ENCODE measurements at places on chromosomes 4 and X.
A peak's percentile ranks its signal among the peaks of the same experiment; 100 is the strongest.

- peak; percentile 30 for DNase-seq
Observed at GRCh38 chr4:14294611-14295010, 667.1 kb upstream of the BOD1L1 start.

GRCh38 chrX:38891641-38892413 lies 90.6 kb downstream of the MID1IP1 start:
- DNase-seq: peak; percentile 11

DNA sequence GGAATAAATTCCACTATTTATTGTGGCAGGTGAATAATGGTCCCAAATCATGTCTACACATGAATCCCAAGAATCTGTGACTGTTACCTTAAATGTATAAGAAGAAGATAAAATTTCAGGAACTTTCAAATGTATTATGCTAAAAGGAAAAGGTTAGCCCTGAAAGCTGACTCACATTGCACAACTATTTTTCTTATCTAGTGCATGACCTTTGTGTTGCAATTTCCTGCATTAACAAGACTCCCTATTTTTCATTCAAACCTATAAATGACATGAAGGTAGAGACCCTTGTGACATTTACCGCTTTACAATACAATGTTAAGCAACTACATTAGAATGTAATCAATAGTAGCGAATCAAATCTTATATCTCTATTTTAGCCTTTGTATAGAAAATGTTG lies 36.7 kb downstream of the UBQLN2 start:
- peak; percentile 20 for DNase-seq

GRCh38 chr4:20370274-20370673 lies 118.6 kb downstream of the SLIT2 start:
- DNase-seq: peak; percentile 44

GRCh38 chr4:83282049-83282535 lies 2.5 kb downstream of the COQ2 start:
- peak; percentile 80 for DNase-seq

- no peak for DNase-seq
Observed at GRCh38 chr4:19178835-19179234, 1072.9 kb upstream of the SLIT2 start.

DNA sequence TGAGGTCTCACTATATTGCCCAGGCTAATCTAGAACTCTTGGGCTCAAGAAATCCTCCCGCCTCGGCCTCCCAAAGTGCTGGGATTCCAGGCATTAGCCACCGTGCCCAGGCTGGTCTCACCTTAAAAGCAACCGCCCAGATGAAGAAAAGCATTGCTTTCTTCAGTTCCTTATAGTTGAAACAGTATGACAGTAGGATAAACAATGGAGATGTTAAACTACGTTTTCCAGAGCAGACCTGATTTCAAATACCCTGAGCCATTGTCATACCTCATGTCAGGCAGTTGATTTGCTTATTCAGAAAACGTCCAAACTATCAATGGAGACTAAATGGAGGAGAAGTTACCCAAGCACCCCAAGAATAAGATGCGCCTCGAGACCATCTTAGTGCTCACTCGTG lies 26.3 kb upstream of the TMEM131L start:
- DNase-seq: no peak

GRCh38 chrX:18883234-18883960 lies 100.5 kb downstream of the PHKA2 start:
- no peak for DNase-seq

GRCh38 chr4:8277356-8278008 lies 7.9 kb downstream of the HTRA3 start:
- DNase-seq: no peak

GRCh38 chr4:69800599-69800998 lies 40.2 kb upstream of the SULT1B1 start:
- DNase-seq: peak; percentile 82

DNA sequence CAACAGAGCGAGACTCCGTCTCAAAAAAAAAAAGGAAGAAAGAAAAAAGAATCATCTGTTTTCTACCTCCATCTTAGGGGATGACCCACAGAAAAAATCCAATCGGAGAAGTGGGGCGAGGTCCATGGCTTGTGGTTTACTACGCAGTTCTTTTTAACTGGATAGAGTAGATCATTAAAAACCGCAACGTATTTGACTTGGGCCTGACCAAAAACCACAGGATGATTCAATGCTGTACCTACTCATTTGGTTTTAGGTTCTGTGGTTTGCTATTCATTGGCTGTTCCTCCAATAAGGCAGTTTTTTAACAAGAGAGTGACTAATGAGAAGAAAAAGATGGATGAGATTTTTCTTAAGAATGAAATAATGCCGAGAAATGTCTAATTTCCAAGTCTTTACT lies 83.7 kb downstream of the FREM3 start:
- DNase-seq: no peak
